Stimulated activated CD8-positive, alpha-beta memory T cell treated with anti-CD3 and anti-CD28 coated beads, Interleukin-7, amount 100 ng/mL, for 1 hour (primary cell): ENCODE measurements at places on chromosomes 2 and 18.

- DNase-seq = no peak
These were observed 193.0 kb upstream of the LHCGR start for GRCh38 chr2:48948400-48949125.

GRCh38 chr2:24047703-24048033, 477 bp upstream of the WDCP start:
- no peak for DNase-seq

DNA sequence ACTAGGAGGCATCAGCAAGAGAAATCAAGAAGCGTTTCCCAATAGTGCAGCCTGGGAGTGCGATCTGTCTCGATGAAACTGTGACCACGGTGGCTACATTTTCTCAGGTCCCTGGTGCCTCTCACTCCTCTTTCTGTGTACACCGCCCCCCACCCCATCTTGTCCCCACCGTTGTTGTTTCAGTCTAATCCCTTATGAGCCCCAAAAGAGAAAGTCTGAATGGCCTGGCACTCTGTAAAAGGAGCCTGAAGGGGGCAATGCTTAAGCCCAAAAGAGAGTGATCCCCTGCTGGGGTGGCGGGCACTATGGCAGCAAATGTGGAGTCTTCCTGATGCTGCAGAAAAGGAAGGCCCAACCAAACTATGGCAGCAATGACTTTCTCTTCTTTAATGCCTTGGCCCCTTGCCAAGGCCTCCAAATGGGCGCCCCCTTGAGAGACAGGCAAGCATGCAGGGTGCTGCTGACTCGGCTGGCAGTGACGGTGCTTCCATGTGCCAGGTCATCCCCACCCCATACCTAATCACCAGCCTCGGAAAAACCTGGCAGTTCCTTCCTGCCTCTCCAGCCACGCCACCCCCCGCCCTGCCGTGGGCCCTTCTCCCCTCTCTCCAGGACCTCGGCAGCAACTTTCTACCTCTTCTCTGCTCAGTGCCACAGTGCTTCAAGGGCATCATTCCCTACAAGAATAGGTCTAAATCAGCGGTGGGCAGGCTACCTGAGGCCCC, 123.0 kb downstream of the CYP26B1 start:
- no peak for DNase-seq

GRCh38 chr2:25829377-25829704, 48.9 kb downstream of the ASXL2 start:
- no peak for DNase-seq

GRCh38 chr2:43481927-43482542, 113.8 kb downstream of the THADA start:
- DNase-seq = no peak

GRCh38 chr2:85705680-85706039, 11.5 kb downstream of the GNLY start:
- no peak for DNase-seq

DNA sequence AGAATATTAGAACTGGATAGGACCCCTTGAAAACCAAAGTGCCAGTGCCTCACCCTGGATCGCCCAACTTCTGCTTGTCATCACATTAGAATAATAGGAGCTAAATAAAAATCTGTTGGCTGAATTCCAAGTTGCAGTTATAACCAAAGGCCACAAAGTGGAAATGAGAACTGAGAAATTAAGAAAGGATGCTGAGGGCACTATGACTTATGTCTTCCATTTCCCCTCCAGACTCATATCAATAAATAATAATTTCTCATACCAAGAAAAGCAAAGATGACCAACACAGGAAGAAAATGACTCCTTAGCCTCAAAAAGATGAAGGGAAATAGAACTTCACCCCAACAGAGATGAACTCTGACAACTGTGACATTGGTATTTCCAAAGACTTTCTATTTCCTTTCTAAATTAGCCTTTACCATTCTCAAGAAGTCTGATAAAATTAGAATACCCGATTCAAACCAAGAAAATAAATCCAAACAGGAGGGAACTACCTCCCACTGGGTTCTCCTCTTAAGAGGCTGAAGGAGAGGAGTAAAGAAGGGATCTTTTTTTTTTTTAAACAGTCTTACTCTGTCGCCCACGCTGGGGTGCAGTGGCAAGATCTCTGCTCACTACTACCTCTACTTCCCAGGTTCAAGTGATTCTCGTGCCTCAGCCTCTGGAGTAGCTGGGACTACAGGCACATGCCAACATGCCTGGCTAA, 46.5 kb upstream of the EPG5 start:
- no peak for DNase-seq

GRCh38 chr2:38947241-38948239, 57.9 kb downstream of the ARHGEF33 start:
- peak; percentile 28 for DNase-seq

DNA sequence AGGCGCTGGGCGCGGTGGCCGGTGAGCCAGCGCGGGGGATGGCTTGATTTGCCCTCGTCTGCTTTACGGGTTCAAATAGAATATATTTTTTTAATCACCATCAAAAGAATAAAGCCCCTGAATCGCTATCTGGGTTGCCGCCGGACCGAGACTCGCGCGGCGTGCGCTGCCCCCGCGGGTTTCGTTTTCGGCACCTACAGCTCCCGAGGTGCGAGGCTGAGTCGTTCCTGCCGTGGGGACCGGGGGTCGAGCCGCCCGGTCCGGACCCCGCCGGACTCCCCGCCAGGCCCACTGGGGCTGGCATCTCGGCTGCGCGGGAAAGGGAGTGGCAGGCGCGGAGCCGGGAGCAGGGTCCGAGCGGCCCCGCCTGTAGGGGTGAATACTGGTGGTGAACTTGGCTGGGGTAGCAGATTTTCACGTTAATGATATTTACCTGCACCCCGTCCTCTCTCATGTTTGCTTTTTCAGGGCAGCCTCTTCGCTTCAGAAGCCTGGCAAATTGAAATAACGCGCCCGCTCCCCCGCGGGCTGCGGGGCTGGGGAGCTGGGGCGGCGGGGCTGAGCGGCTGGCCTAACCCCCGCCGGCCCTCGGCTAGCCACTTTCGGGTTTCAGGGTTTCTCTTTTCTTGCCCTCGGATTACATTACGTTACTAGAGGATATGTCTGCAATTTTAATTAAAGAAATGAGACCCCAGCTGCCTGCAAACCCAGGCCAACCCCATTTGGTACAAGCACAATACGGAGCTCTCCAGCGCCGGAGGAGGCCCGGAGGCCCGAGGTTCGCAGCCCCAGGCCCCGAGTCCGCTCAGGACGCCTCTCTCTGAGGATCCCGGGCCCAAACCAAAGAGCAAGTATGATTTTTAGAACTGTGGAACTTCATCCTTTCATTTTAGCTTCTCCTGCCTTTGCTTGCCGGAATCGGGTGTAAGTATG, 1.7 kb upstream of the CELF4 start:
- no peak for DNase-seq

GRCh38 chr18:44849361-44849760, 168.7 kb downstream of the SETBP1 start:
- DNase-seq = no peak

DNA sequence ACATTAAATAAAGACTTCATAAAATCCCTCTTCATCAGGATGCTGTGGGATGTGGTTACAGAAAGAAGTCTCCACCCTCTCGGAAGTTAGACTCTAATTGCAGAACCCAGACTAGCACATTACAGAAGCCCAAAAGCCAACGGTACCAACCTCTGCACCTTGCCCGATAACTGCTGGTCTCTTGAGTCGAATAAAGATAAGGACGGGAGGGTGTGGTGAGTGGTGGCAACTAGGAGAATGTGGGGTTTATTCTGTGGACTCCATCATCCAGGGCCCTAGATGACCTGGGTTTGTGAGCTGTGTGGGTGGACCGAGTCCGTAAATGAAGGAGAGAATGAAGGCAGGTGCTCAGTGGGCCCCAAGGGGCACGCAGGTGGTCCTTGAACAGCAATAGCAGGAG, 462.8 kb upstream of the ID2 start:
- DNase-seq = no peak

GRCh38 chr2:152505495-152505906, 170.5 kb downstream of the FMNL2 start:
- DNase-seq = no peak

- no peak for DNase-seq
These were observed 196.6 kb downstream of the NBAS start for GRCh38 chr2:15364561-15364960.

DNA sequence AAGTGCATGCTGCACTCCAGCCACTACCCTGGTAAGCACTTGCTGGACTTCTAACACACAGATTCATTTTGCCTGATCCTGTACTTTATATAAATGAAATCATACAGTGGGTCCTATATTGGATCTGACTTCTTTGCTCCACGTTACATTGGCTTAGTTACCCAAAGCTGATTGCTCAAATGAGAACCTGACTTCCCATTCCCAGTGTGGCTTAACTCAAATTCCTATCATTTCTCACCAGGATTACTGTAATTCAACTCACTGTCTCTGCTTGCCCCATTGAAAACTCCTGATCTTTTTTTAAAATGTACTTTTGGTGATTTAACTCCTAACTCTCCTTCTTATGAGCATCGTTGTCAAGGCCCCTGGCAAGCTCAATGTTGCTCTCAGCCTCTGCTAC, 1.4 kb downstream of the RSAD2 start:
- DNase-seq = no peak

GRCh38 chr18:8121942-8122480, 487.2 kb upstream of the RAB12 start:
- no peak for DNase-seq

DNA sequence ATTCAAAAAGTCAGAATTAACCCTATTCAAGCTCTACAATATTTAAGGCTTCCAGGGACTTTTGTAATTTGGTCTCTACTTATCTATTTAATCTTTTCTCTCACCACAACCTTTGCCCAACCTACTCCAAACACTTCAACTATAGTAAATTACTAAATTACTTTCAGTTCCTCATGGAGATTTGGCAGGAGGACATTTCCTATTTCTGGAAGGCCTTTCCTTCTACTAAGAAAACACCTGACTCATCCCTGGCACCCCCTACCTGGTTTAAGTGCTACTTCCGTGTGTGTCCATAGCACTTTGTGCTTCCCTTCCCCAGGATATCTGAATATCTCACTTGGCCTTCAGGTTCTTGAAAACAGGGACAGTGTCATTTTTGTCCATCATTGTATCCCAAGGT, 96.3 kb downstream of the UPP2 start:
- DNase-seq = no peak

DNA sequence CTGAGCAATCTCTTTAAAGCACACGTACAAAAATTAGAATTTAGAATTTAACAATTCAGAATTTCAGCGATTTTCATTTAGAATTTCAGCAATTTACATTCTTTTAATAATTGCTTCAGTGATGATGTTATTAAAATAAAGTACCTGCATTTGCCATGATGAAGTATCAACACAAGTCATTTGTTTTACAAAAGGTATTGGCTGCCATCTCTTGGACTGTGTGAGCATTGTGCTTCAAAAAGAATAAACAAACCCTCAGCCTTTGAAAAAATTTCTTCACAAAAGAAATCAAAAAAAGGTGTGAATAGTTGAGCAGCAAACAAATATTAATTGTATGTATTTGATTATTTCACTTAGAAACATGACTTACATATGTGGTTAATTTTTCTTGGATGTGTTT, 27.1 kb upstream of the ZC3H15 start:
- no peak for DNase-seq

- no peak for DNase-seq
These were observed 19.4 kb upstream of the KCNG2 start for GRCh38 chr18:79778291-79778791.

GRCh38 chr18:49531678-49532153, 30.1 kb upstream of the LIPG start:
- no peak for DNase-seq

DNA sequence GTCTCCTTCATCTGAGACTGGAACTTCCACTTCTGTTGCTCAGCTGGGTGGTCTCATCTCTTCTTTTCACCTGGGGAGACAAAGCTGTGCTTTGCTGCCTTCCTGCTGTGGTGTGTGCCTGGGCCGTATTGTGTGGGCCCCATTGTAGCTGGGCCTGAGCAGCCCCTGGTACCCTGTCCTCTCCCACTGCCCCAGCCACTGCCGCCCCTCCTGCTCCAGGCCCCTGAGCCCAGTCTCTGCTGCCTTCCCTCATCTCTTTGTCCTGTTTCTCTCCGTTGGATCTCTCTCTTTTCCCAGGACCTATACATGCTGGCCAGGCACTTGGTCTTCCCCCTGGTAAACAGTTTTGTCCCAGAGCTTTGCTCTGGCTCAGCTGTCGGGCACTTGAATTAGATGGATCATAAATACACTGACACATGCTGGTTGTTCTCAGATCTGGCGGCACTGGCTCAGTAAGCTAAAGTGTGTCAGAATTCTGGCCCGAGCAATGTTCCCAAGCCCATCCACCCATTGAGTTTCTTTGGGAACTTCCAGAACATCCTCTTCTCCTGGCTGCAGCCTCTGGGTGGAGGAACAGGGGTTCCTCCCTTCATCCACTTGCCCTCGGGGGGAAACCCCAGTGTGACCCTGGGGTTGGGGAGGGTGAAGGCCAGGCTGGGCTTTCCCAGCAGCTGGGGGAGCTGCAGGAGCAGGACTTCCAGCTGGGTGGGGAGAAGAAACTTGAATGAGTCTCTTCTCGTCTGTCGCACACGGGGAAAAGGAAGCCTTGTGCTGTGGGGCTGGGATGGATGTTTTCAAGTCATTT, 99.0 kb downstream of the DGKD start:
- DNase-seq = no peak
